ENCODE measurements at places on chromosomes 6 and 20.

GRCh38 chr6:20403766-20404640 is 2.3 kb downstream of the E2F3 start:
- DNase-seq: peak; percentile 53

- DNase-seq: no peak
Observed at GRCh38 chr6:43078691-43079090, 2.6 kb downstream of the PTK7 start.

GRCh38 chr20:10433623-10434466 is at the start of gene MKKS:
MKKS (minus strand) TSS chr20:10434222; CDS start chr20:10413514, 20,708 bp downstream.
- peak; percentile 76 for DNase-seq

DNA sequence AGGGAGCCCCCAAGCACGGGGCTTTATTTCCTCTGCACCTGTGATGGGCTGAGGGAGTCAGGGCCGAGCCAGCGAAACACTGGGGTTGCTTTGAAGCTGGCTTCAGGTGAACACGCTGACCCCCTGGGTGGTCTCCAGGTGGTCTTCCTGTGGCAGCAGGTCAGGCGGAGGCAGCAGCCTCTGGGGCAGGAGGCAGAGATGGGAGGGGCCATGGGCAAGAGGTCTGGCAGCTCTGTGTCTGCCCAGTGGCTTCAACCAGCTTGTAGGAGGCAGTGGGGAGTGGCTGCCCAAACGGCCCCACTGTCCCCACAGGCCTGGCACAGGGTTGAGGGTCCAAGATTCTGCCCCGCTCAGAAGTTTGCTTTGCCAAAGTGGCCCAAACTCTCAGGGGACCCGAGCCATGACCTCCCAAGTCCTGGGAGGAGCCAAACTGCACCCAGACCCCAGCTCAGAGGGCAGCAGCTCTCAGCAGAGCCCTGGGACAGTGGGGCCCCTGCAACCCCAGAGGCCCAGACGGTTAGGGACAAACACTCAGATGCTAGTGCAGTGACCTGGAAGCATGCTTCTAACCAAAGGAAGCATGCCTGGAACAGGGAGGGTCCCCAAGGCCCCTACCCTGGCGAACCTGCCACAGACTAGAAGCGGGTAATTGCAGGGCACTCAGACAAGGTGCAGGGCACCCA is 15.3 kb downstream of the NTSR1 start:
- DNase-seq: no peak

- no peak for DNase-seq
Observed at GRCh38 chr6:6409397-6410030, 89.1 kb upstream of the F13A1 start.

DNA sequence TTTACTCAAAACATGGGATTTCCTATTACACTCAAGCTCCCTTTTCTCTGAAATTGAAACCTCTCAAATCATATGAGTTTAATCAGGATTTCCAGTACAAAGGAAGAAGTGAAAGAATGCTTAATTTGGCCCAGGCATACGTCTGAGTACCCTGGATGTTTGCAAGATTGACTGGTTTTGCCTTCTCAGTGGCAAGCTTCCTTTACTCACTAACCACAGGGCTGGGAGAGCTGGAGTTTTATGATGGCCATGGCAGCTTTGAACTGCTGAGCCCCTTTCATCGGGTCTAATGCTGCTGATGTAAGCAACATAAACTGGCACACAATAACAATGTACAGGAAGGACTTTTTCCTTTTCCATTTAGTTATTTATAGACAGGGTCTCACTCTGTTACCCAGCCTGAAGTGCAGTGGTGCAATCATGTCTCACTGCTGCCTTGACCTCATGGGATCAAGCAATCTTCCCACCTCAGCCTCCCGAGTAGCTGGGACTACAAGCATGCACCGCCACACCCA is 194.8 kb downstream of the SLC35F1 start:
- DNase-seq: no peak

GRCh38 chr6:160792708-160793107 is 90.7 kb downstream of the PLG start:
- no peak for DNase-seq

DNA sequence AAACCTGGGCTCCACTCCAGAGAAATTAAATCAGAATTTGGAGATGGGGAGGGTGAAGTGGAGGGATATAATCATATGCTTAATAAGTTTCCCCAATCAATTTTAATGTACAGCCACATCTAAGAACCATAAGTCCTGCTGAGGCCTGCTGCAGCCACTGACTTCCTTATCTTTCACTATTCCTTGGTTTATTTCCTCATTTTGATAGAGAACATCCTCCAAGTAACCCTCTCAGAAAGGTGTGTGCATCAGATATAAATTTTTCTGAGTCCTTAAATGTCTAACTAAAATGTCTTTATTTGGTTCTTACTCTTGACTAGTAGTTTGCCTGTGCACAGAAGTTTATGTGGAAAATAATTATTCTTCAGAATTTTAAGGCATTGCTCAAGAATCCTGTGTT is 23.7 kb upstream of the SIRT5 start:
- DNase-seq: no peak

GRCh38 chr6:159902620-159903019 is 11.8 kb downstream of the MAS1 start:
- no peak for DNase-seq

DNA sequence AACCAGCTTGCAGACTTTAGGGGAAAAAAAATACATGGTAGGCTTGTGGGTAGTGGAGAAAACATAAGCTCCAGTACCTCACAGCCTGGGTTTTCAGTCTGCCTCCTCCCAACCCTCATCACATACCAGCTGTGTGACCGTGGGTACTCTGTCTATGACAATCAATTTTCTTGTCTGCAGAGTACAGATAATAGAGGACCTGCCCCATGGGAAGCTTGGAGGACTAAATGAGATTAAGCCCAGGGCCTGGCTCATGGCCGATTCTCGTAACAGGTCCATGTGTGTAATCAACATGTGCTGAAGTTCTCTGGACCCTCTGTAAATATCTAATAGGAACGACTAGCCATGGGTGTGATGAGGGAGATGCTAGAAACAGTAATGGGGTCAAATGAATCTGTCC is 34.0 kb downstream of the NT5E start:
- no peak for DNase-seq

GRCh38 chr6:168631564-168631963 is 190.6 kb downstream of the SMOC2 start:
- no peak for DNase-seq

DNA sequence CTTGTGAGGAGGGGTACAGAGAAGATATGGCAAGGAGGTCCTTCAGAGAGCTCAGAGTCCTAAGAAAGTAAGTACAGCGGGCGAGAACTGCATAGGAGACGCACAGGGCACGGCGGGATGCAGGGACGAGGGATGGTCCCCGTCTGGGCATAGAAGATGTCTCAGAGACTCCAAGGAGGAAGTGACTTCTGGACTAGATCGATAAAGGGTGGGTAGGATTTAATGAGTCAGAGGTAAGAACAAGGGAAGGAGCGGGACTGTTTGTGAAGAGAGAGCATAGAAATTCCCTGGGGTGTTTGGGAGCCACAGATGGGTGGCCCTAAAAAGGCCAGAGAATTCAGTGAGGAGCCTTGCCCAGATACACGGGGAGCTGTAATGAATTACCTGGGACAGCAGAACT is 69.1 kb downstream of the FAM120B start:
- no peak for DNase-seq

DNA sequence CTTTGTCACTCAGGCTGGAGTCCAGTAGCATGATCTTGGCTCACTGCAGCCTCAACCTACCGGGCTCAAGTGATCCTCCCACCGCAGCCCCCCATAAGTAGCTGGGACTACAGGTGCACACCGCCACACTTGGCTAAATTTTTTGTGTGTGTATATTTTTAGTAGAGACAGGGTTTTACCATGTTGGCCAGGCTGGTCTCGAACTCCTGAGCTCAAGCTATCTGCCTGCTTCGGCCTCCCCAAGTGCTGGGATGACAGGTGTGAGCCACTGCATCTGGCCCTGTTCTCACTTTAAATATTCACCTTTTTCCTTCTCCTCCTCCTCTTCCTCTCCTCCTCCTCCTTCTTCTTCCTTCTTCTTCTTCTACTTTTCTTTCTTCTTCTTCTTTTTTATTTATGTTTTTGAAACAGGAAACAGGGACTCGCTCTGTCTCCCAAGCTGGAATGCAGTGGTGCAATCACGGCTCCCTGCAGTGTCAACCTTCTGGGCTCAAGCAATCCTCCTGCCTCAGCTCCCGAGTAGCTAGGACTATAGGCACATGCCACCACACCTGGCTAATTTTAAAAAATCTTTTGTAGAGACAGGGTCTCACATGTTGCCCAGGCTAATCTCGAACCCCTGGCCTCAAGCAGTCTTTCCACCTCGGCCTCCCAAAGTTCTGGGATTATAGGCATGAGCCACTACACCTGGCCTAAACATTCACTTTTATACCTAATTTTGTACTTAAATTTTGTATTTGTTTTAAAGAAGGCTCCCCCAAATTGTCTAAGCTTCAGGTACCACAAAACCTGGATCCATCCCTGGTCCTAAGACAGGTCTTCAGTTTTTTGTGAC is 47.2 kb upstream of the NCOA3 start:
- no peak for DNase-seq

DNA sequence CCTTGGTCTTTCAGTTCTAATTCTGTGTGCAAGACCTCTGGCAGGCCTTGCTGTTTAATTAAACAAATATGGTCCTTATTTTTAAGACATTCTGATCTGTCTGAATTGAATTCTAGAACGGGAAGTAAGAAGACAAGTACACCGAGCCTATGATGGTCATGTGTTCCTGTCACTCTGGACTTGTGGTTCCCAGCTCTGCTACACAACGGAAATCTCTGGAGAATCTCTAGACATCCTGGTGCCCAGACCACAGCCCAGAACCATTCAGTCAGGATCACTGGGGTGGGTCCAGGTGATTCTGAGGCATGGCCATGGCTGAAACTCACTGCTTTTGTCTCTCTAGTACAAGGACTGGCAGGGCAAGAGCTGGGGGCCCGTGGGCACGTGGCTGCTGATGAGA is 15.9 kb upstream of the KCNK16 start:
- no peak for DNase-seq

GRCh38 chr6:44221291-44221960 is 2.0 kb upstream of the SLC29A1 start:
- DNase-seq: peak; percentile 47

- DNase-seq: no peak
Observed at GRCh38 chr20:54162378-54163009, 11.3 kb downstream of the CYP24A1 start.

GRCh38 chr6:31042806-31043205 is 32.5 kb downstream of the MUC22 start:
- no peak for DNase-seq

- DNase-seq: no peak
Observed at GRCh38 chr6:119129968-119130484, 51.6 kb upstream of the FAM184A start.

DNA sequence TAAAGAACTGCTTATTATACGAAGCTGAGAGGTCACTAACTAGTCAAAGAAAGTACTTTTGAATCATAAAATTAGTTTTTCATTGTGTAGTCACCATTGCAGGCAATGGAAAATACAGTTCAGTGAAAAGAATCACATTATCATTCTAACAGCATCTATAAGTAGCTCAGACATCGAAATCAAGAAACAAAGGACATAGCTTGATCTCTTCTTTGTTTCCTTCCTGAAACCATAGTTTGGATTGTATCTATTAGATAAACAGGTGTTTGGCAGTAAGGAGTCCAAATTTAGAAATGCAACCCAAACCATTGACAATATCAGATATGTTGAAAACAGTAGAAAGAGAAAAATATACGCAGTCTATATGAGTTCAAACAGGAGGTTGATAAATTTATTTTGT is 697.3 kb downstream of the TFAP2A start:
- no peak for DNase-seq

DNA sequence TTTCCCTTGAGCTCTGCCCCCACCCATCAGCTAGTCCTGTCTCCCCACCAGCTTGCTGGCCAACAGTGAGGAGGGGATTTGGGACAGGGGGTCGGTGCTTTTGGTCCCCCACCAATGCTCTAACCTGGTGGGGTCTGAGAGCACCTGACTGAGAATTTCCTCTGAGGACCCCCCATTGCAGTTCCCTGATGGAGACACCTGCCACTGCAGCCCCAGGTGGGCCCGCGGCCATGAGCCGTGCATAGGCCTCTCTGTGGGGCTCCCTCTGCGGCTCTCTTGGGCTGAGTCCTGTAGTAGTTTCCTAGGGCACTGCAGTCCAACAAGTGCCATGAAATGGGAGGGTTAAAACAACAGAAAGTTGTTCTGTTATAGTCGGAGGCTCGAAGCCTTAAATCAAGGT is 172.2 kb upstream of the SNX9 start:
- DNase-seq: no peak

DNA sequence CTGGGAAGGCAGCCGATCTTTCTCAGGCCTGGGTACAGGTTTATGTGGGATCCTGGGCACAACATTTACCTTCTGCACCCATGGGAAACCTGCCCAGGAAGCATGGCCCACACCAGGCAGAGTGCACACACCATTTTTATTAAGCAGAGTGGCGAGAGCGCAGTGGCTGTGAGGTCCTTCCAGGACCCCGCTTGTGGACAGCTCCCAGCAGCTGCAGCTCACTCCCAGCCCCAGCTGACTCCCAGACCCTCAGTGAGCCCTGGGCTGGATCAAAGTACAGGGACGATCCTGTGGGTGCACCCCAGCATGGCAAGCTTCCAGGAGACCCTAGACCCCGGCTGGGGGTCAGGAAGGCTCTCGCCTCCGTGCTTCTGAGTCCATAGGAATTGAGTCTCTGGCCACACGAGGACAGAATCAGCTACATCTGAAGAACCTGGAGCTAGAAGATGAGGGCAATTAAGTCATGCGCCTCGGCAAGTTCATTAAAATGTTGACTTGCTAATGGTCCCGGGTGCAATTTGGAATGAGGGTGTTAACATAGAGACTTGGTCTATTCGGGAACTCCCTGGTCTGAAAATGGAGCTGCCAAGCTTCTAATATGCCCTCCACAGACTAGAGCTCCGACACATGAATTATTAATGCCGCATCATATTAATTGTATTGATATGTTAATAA is 65.4 kb upstream of the SLCO4A1 start:
- DNase-seq: no peak

DNA sequence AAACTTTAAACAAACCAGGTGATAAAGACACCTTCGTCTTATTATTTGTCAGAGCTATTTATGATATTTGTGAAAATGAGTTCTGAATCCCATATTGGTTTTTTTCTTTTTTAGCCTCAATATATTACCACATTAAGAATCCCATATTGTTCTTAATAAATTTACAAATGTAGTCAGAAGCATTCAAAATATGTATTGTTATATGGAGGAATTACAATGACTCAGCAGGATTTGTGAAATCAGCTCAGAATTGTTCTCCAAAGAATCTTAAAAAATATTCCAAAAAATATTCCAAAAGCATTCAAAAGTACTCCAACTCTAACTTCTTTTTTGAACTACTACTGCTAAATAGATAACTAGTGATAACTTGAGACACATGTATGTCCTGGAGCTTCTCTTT is 6.5 kb upstream of the ZNF343 start:
- no peak for DNase-seq

DNA sequence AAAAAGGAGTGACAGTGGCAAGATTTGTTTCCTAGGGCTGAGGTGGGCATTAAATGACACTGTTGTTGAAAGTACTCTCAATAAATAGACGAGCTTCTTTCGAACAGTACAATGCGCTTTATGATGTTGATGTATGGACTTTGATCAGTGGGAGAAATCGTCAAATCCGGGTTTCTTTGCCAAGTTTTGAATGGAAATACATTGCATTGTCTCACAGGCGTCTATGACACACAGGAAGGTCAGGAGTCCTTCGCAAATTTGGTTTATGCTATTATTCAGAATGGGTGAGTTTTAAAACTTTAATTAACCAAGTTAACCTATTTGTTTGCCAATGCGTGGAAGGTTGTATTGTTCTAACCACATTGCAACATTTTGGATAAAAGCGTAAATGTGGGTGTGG is 547.3 kb upstream of the SLC35B3 start:
- DNase-seq: no peak

GRCh38 chr20:23289249-23289648 is 61.3 kb upstream of the NXT1 start:
- DNase-seq: no peak
